ENCODE measurements at places on chromosomes 4 and X.

GRCh38 chr4:33060674-33061542 is 2340.7 kb downstream of the PCDH7 start:
- DNase-seq, result no peak

GRCh38 chr4:34412233-34412632 is 1832.1 kb downstream of the ARAP2 start:
- no peak for DNase-seq

DNA sequence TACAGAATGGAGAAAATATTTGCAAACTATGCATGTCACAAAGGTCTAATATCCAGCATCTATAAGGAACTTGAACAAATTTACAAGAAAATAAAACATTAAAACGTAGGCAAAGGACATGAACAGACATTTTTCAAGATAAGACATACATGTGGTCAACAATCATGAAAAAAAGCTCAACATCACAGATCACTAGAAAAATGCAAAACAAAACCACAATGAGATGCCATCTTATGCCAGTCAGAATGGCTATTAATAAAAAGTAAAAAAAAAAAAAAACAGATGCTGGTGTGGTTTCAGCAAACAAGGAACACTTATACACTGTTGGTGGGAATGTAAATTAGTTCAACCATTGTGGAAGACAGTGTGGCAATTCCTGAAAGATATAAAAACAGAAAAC is 75.8 kb upstream of the IL13RA2 start:
- no peak for DNase-seq

- DNase-seq, result no peak
These were observed 60.2 kb downstream of the MAOB start for GRCh38 chrX:43822014-43822413.

- DNase-seq, result no peak
These were observed 823.0 kb downstream of the FAT4 start for GRCh38 chr4:126137782-126138170.

- DNase-seq, result no peak
These were observed 66.3 kb upstream of the MAD2L1 start for GRCh38 chr4:120132935-120133334.
